WTC11 (cell line): ENCODE measurements at places on chromosomes 4 and X. TPM values are rescaled to one million over a fixed set of nuclear protein-coding genes. Genes with fewer than 3 reads are reported as not detected.

The FRMPD3 gene
- 1.4 to 2.0 TPM (median 1.7 TPM) in 3 replicates for total RNA-seq

The GASK1B gene
- 0.23 to 0.32 TPM (median 0.24 TPM) in 3 replicates for total RNA-seq

The NKX6-1 gene
- 0.09 to 0.14 TPM (median 0.09 TPM) in 3 replicates for total RNA-seq

The CT45A5 gene
- not detected in 3 replicates for total RNA-seq

The ASB12 gene
- 0.60 to 1.4 TPM (median 0.80 TPM) in 3 replicates for total RNA-seq

The FGFBP2 gene
- total RNA-seq = 0.24 TPM in 1 of 3 replicates, not detected in the others

The CHRDL1 gene
- 11.1 to 11.5 TPM (median 11.5 TPM) in 3 replicates for total RNA-seq

The STK32B gene
- 1.2 to 1.9 TPM (median 1.6 TPM) in 3 replicates for total RNA-seq
